T-cell (primary cell): ENCODE measurements at places on chromosomes 1 and 21. TPM values are rescaled to one million over a fixed set of nuclear protein-coding genes. Genes with fewer than 3 reads are reported as not detected.

- H3K4me3 ChIP-seq = no peak overlapping the region
- H3K4me1 ChIP-seq = peaks cover 5% of the 10 kb centered on the region
- no peaks in the 10 kb centered on the region for H3K36me3 ChIP-seq
- DNase-seq = no peak
- peak overlapping the region; percentile 69 for H3K27ac ChIP-seq
These were observed 7.9 kb downstream of the AKT3 start for GRCh38 chr1:243842161-243842560.

DNA sequence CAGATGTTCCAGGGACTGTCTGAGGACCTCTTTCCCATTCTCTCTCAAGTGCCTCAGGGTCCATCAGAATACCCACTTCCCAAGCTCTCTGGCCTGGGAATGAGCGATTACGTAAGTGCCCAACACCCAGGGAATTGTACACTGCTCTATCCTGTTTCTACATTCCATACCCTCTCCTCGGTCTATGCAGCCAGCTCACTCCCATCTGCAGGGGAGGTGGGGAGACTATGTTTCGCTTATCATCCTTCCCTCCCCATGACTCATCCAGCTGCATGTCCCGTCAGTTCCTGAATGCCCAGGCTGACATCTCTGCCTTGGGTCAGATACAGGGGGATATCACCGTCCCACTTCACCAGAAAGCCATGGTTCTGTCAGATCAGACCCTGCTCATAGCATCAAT, 34.5 kb upstream of the CD1D start:
- H3K36me3 ChIP-seq = no peaks in the 10 kb centered on the region
- DNase-seq = no peak
- H3K27me3 ChIP-seq = no peaks in the 10 kb centered on the region
- H3K27ac ChIP-seq = no peak overlapping the region

PALMD gene
- 0.15 TPM for total RNA-seq

TMCO4 gene
- total RNA-seq = 24.5 TPM

GRCh38 chr1:88763649-88764406, 79.8 kb downstream of the PKN2 start:
- no peaks in the 10 kb centered on the region for H3K4me1 ChIP-seq
- no peak for DNase-seq
- H3K4me3 ChIP-seq = no peak overlapping the region
- no peak overlapping the region for H3K27ac ChIP-seq
- peaks cover 16% of the 10 kb centered on the region for H3K36me3 ChIP-seq

DNA sequence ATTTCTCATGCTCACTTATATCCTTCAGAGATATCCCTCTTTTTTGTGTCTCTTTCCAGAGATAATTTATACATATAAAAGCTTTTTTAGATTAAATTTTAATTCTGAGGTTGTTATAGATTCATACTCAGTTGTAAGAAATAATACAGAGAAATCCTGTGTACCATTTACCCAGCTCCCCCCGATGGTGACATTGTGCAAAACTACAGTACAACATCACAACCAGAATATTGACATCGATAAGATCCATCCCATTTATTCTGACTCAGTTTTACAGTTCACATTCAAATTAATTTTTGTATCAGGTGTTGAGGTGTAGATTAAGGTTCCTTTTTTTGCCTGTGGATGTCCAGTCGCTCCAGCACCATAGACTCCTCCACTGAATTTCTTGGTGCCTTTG, 14.3 kb downstream of the DMRTB1 start:
- H3K27ac ChIP-seq = no peak overlapping the region
- no peak overlapping the region for H3K4me3 ChIP-seq

AMY1C gene
- not detected for total RNA-seq

GRCh38 chr1:168136709-168137514, at the start of gene GPR161:
Gene GPR161 (minus strand): TSS chr1:168136930. CDS start chr1:168104850, 32,080 bp downstream.
- no peak within 1 kb of the TSS for H3K27ac ChIP-seq
- no peaks in the 10 kb centered on the region for H3K36me3 ChIP-seq
- H3K27me3 ChIP-seq = peaks cover 15% of the 10 kb centered on the region
- peak within 1 kb of the TSS; percentile 70 for H3K4me3 ChIP-seq
- DNase-seq = no peak

CR1L gene
- not detected for total RNA-seq

DNA sequence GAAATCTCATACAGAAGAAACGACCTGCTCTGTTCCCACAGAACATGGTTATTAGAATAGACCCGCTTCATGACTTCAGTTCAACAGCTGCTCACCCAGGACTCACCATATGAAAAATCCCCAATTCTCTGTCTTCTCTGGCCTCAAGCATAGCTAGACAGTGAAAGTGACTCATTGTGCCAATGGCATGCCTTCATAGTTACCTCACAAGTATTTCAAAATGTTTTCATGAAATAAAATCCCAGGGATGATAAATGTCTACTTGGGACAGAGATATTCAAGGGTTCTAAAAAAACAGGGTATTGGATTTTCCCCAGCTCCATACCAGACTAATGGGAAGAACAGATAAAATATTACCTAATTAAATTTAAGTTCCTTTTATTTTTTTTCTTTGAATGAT, 82.3 kb downstream of the NOTCH2 start:
- H3K36me3 ChIP-seq = peaks cover 14% of the 10 kb centered on the region
- H3K4me1 ChIP-seq = peaks cover 6% of the 10 kb centered on the region
- peak overlapping the region; percentile 34 for H3K27ac ChIP-seq

BATF3 gene
- total RNA-seq = 3.2 TPM

DNA sequence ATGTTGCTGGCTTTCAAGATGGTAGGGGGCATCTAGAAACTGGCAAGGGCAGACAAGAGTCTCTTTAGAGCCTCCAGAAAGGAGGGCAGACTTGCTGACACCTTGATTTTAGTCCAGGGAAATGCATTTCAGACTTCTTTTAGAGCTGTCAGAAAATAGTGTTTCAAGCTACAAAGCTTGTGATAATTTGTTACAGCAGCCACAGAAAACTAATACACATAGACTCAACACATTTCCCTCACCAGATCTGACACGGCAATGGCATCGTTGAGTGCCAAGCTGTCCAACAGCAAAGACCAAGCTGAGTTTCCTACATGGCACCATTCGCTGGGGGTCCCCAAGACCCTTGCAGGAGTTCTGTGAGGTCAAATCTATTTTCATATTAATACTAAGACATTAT, 62.0 kb downstream of the SLC9A1 start:
- H3K4me1 ChIP-seq = no peaks in the 10 kb centered on the region
- no peak overlapping the region for H3K4me3 ChIP-seq
- H3K27me3 ChIP-seq = peaks cover 7% of the 10 kb centered on the region
- no peak for DNase-seq
- H3K36me3 ChIP-seq = no peaks in the 10 kb centered on the region

GRCh38 chr1:245859493-245860114, 647.5 kb downstream of the SMYD3 start:
- H3K27ac ChIP-seq = no peak overlapping the region
- H3K4me1 ChIP-seq = no peaks in the 10 kb centered on the region
- H3K27me3 ChIP-seq = no peaks in the 10 kb centered on the region
- no peak overlapping the region for H3K4me3 ChIP-seq
- peaks cover 7% of the 10 kb centered on the region for H3K36me3 ChIP-seq
- no peak for DNase-seq

- no peak overlapping the region for H3K27ac ChIP-seq
- no peaks in the 10 kb centered on the region for H3K4me1 ChIP-seq
- DNase-seq = no peak
- no peaks in the 10 kb centered on the region for H3K36me3 ChIP-seq
- H3K27me3 ChIP-seq = no peaks in the 10 kb centered on the region
- H3K4me3 ChIP-seq = no peak overlapping the region
These were observed 216.8 kb upstream of the SGIP1 start for GRCh38 chr1:66317248-66317515.

PADI2 gene
- not detected for total RNA-seq

GRCh38 chr1:112536561-112536960, 27.8 kb downstream of the WNT2B start:
- H3K36me3 ChIP-seq = no peaks in the 10 kb centered on the region
- H3K4me3 ChIP-seq = no peak overlapping the region
- H3K27ac ChIP-seq = no peak overlapping the region
- no peaks in the 10 kb centered on the region for H3K27me3 ChIP-seq
- no peaks in the 10 kb centered on the region for H3K4me1 ChIP-seq
- DNase-seq = no peak

DNA sequence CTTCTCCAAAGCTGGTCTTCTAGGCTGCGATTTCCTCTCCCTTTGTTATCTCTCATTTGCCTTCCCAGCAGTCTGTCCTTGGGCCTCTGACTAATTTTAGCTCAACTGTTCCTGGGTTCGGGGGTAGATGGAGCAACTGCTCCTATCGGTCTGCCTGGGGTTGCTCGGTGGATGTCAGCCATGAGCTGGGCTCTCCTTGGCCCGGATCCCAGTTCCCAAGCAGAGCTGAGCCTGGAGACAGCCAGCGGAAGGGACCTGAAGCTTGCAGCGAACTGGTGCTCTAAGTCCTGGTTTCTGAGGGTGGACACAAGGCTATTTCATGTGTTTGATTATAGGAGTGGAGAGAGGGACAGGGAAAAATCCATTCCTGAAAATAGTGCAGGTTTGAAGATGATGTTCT, 423.0 kb downstream of the RPS6KC1 start:
- no peak overlapping the region for H3K27ac ChIP-seq
- no peaks in the 10 kb centered on the region for H3K36me3 ChIP-seq
- no peaks in the 10 kb centered on the region for H3K4me1 ChIP-seq
- H3K27me3 ChIP-seq = peaks cover 3% of the 10 kb centered on the region

DNA sequence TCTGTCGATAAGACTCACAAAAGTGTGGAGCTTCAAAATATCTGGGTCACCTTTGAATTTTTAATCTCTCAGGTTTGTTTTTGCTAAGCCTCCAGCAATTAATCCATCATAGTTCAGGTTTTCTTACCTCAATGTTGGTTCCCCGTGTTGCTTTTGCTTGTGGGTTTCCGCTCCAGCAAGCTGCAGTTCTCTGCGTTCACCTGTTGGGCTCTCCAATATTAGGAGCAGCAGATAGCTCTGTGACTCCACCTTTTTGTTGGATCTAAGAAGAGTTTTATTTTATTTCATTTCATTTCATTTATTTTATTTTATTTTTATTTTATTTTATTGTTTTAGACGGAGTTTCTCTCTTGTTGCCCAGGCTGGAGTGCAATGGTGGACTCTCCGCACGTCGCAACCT, 335.5 kb downstream of the COL11A1 start:
- no peak for DNase-seq
- no peaks in the 10 kb centered on the region for H3K36me3 ChIP-seq
- no peak overlapping the region for H3K4me3 ChIP-seq
- H3K27ac ChIP-seq = no peak overlapping the region
- no peaks in the 10 kb centered on the region for H3K4me1 ChIP-seq
- H3K27me3 ChIP-seq = no peaks in the 10 kb centered on the region

DLGAP3 gene
- total RNA-seq = 0.78 TPM

GRCh38 chr1:225467193-225468020, 39.6 kb upstream of the LBR start:
- no peaks in the 10 kb centered on the region for H3K27me3 ChIP-seq
- H3K4me1 ChIP-seq = peaks cover 60% of the 10 kb centered on the region
- peak overlapping the region; percentile 98 for H3K27ac ChIP-seq
- peak overlapping the region; percentile 86 for H3K4me3 ChIP-seq
- peak; percentile 71 for DNase-seq
- H3K36me3 ChIP-seq = no peaks in the 10 kb centered on the region

DNA sequence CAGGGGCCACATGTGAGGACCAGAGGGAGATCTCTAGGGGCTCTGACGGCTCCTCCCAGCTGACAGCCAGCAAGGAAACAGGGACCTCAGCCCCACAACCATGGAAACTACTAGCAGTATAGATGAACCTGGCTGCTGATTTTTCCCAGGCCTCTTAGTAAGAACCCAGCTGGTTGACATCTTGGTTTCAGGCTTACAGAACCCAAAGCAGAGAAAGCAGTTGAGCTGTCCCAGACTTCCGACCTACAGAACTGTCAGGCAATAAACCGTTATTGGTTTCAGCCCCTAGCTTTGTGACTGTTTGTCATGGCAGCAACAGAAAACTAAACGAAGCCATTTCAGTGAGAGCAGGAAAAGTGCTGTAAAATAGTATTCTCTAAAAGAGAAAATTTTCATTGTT, 36.4 kb downstream of the ETS2 start:
- no peak overlapping the region for H3K27ac ChIP-seq
- H3K36me3 ChIP-seq = no peaks in the 10 kb centered on the region
- DNase-seq = no peak
- no peak overlapping the region for H3K4me3 ChIP-seq

ARMH1 gene
- 89.7 TPM for total RNA-seq

DNA sequence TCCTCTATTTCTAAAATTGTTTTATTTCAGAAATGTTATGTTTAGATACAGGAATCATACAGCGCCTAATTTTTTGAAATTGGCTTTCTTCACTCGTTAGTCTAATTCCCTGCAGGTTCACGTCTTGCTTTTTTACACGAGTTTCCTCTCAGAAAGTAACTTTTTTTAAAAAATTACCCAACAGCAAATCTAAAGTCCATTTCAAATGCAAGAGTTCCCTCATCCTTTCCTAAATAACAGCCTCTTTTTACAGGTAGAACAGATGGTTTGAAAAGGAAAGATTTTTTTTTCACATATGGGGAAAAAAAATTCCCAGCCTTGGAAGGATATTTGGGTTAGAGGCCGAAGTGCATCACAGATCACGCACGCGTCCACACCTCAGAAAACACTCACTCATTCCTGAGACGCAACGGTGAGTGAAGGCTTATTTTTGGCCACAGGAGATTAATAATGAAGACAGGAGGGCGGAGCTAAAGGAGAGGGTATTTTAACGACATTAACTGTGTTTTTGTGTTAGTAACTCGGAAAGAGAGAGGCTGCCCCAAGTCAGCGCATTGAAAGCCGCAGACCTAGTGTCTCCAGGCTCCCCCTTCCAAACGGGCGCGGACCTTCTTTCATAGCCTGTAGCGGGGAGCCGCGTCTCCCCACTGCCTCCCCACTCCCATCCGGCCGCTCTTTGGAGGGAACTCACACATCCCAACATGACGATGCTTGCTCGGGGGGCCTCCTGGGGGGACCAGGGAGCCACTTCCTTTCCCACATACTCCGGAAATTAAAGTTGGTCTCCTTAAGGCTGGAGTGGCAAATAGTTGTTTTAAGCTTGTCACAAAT, 969 bp upstream of the RIPK4 start:
- peaks cover 87% of the 10 kb centered on the region for H3K27me3 ChIP-seq
- no peak for DNase-seq
- peak overlapping the region; percentile 36 for H3K4me3 ChIP-seq
- H3K27ac ChIP-seq = no peak overlapping the region

CLEC20A gene
- not detected for total RNA-seq

GRCh38 chr1:236489710-236490377, 33.9 kb upstream of the LGALS8 start:
- no peaks in the 10 kb centered on the region for H3K36me3 ChIP-seq
- no peak for DNase-seq
- H3K27ac ChIP-seq = no peak overlapping the region
- H3K4me1 ChIP-seq = peaks cover 5% of the 10 kb centered on the region
- no peaks in the 10 kb centered on the region for H3K27me3 ChIP-seq

GRCh38 chr1:171158096-171158495, 27.0 kb upstream of the FMO2 start:
- no peaks in the 10 kb centered on the region for H3K36me3 ChIP-seq
- no peak overlapping the region for H3K27ac ChIP-seq
- no peak overlapping the region for H3K4me3 ChIP-seq
- no peak for DNase-seq
- no peaks in the 10 kb centered on the region for H3K4me1 ChIP-seq

GRCh38 chr1:175174309-175175102, 18.1 kb downstream of the KIAA0040 start:
- H3K27me3 ChIP-seq = no peaks in the 10 kb centered on the region
- peaks cover 5% of the 10 kb centered on the region for H3K36me3 ChIP-seq
- no peak overlapping the region for H3K4me3 ChIP-seq
- peaks cover 25% of the 10 kb centered on the region for H3K4me1 ChIP-seq
- no peak for DNase-seq
